ENCODE measurements at places on chromosomes 11 and 22.

- no peak for DNase-seq
These were observed 41.6 kb upstream of the MPEG1 start for GRCh38 chr11:59254286-59254685.

GRCh38 chr22:30290342-30291057 lies 1.2 kb upstream of the CASTOR1 start:
- peak; percentile 77 for DNase-seq

- no peak for DNase-seq
These were observed 30.7 kb upstream of the STK33 start for GRCh38 chr11:8624698-8625097.

GRCh38 chr11:44533921-44534711 lies 31.3 kb upstream of the CD82 start:
- DNase-seq: no peak

- no peak for DNase-seq
These were observed 6.8 kb downstream of the QSER1 start for GRCh38 chr11:32899438-32899837.

- DNase-seq: no peak
These were observed 241.3 kb upstream of the NCAM1 start for GRCh38 chr11:112719736-112720525.

DNA sequence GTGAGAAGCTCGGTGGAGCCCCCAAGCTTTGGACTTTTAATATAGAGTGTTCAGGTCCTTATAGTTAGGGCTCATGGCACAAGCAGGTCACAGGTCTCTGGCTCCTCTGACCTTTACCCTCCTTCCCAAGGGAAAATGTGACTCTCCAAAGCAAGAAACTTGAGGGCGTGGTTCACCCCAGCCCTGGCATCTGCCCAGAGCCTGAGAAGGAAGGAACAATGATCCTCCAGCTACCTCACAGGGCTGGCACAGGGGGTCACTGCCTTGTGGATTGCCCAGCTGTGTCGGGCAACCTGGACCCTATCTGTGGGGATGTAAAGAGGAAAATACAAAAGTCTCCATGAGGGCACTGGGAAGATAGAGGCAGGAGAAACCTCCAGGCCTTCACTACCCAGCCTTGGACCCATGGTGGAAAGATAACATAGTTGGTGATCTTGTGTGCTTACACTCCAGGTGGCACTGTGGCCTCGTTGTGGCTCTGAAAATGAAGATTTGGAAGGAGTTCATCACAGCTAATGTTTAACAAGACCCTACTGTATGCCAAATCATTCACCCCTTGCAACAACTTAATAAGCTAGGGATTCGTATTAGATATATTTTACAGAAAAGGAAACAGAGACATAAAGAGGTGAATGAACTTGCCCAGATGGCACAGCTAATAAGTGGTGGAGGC lies 3.8 kb upstream of the ZNF195 start:
- no peak for DNase-seq

Data from islet precursor cell (in vitro differentiated cells).